Bronchial smooth muscle cell (primary cell): ENCODE measurements at places on chromosomes 7 and 10. TPM values are rescaled to one million over a fixed set of nuclear protein-coding genes. Genes with fewer than 3 reads are reported as not detected.

The OR2A42 gene
- under 0.01 TPM in 1 of 2 replicates, not detected in the other for total RNA-seq

The SLC13A1 gene
- not detected in 2 replicates for total RNA-seq

The SLC16A9 gene
- 0.26 and 0.32 TPM in 2 replicates for total RNA-seq

The CUBN gene
- total RNA-seq = 1.9 and 2.2 TPM in 2 replicates

The CD36 gene
- total RNA-seq = 1.0 and 3.5 TPM in 2 replicates

The SPDYE1 gene
- total RNA-seq = under 0.01 TPM in 1 of 2 replicates, not detected in the other

The AS3MT gene
- 4.7 and 8.1 TPM in 2 replicates for total RNA-seq

The MLXIPL gene
- 0.09 and 0.16 TPM in 2 replicates for total RNA-seq

The GPR37 gene
- total RNA-seq = 1.8 and 4.7 TPM in 2 replicates

The GNG11 gene
- total RNA-seq = 11.2 and 34.5 TPM in 2 replicates

The PIK3AP1 gene
- 0.16 and 0.52 TPM in 2 replicates for total RNA-seq

The AASS gene
- 22.4 and 33.1 TPM in 2 replicates for total RNA-seq

The IDI2 gene
- 0.09 TPM in 1 of 2 replicates, not detected in the other for total RNA-seq

The OGDHL gene
- total RNA-seq = 0.17 and 0.47 TPM in 2 replicates

The SFRP4 gene
- total RNA-seq = 0.32 and 1.5 TPM in 2 replicates
